Activated CD4-positive, alpha-beta memory T cell treated with anti-CD3 and anti-CD28 coated beads, Interleukin-2, amount 10 ng/mL, durations not matched to agents 7 days and 5 days (primary cell): ENCODE measurements at places on chromosomes 1 and 21. TPM values are rescaled to one million over a fixed set of nuclear protein-coding genes. Genes with fewer than 3 reads are reported as not detected.

The F3 gene
- 0.15 TPM for total RNA-seq

DNA sequence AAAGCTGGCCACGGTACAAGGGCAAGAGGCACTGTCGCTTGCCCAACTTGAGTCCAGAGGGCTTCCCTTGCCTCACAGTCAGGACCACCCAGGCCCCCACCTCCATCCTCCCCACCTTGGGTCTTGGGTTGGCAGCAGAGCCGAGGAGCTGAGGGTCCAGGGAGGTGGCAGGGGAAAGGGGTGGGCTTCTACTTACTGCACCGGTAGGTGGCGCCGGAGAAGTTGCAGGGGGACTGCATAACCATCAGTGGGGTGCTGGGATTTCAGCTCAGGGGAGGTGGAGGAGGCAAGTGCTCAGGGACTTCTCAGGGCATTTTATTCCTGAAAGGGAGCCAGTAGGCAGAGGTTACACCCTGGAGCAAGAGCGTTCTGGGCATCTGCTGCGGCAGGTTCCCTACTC, 44.0 kb downstream of the TRIM62 start:
- H3K27ac ChIP-seq: no peak overlapping the region
- peak; percentile 32 for DNase-seq
- no peaks in the 10 kb centered on the region for H3K27me3 ChIP-seq
- H3K4me1 ChIP-seq: peaks cover 13% of the 10 kb centered on the region
- no peak overlapping the region for H3K4me3 ChIP-seq

GRCh38 chr1:228181645-228182034, 16.0 kb downstream of the IBA57 start:
- H3K4me1 ChIP-seq: peaks cover 17% of the 10 kb centered on the region
- no peak for DNase-seq
- no peaks in the 10 kb centered on the region for H3K36me3 ChIP-seq
- H3K27ac ChIP-seq: no peak overlapping the region

GRCh38 chr1:204108312-204109141, 35.6 kb downstream of the SOX13 start:
- DNase-seq: no peak
- no peak overlapping the region for H3K4me3 ChIP-seq
- H3K36me3 ChIP-seq: no peaks in the 10 kb centered on the region
- H3K4me1 ChIP-seq: peaks cover 23% of the 10 kb centered on the region
- H3K27ac ChIP-seq: no peak overlapping the region
- no peaks in the 10 kb centered on the region for H3K27me3 ChIP-seq

DNA sequence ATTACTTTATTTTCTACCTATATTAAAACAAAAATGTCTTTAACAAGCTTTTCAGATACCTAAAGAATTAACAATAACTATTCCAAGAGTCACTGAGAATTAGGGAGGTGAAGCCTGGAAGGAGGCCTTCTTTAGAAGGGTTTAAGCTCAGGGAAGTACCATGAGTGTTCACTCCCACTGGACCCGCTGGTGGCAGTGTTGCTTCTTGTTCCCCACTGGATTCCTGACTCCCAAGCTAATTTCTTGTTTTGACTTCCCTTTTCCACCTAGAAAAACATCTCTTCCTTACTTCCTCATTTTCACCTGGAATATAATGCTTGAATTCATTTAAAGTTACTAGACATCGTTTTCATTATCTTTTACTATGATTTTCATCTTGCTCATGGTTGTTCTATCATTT, 264.2 kb downstream of the HMCN1 start:
- H3K27me3 ChIP-seq: no peaks in the 10 kb centered on the region
- H3K4me1 ChIP-seq: no peaks in the 10 kb centered on the region
- H3K4me3 ChIP-seq: no peak overlapping the region
- DNase-seq: no peak
- H3K27ac ChIP-seq: no peak overlapping the region

DNA sequence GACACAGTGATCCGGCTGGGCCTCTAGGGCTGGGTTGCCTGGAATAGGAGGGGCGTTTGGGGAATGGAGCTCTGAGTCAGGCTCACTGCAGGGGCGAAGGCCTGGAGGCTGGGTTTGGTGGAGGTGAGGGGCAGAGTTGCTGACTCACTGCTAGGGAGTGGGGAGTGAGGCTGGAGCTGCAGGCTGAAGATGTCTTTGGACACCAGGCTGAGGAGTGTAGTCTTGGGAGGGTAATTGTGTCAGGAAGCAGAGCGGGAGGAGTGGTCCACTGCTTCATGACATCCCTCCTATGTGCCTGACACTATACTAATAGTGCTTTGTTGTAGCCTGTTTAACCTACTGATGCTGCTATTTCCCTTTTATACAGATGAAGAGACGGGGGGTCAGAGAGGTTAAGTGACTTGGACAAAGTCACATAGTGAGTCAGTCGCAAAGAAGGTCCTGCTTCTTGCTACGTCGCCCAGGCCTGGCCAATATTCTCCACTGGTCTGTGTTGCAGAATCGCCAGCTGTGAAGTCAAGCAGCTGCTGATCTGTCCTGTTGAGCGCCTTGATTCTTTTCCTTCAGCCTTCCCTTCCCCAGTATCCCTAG, 13.6 kb downstream of the ACTL8 start:
- no peaks in the 10 kb centered on the region for H3K27me3 ChIP-seq
- no peak overlapping the region for H3K4me3 ChIP-seq
- H3K4me1 ChIP-seq: no peaks in the 10 kb centered on the region
- DNase-seq: no peak

- H3K4me1 ChIP-seq: peaks cover 39% of the 10 kb centered on the region
- no peaks in the 10 kb centered on the region for H3K36me3 ChIP-seq
- H3K4me3 ChIP-seq: no peak overlapping the region
- no peak overlapping the region for H3K27ac ChIP-seq
- DNase-seq: no peak
- peaks cover 23% of the 10 kb centered on the region for H3K27me3 ChIP-seq
Measured at GRCh38 chr1:26364956-26365355, 7.6 kb downstream of the ZNF683 start.
